GF-D8 (cell line): ENCODE measurements at places on chromosomes 7 and 10.

DNA sequence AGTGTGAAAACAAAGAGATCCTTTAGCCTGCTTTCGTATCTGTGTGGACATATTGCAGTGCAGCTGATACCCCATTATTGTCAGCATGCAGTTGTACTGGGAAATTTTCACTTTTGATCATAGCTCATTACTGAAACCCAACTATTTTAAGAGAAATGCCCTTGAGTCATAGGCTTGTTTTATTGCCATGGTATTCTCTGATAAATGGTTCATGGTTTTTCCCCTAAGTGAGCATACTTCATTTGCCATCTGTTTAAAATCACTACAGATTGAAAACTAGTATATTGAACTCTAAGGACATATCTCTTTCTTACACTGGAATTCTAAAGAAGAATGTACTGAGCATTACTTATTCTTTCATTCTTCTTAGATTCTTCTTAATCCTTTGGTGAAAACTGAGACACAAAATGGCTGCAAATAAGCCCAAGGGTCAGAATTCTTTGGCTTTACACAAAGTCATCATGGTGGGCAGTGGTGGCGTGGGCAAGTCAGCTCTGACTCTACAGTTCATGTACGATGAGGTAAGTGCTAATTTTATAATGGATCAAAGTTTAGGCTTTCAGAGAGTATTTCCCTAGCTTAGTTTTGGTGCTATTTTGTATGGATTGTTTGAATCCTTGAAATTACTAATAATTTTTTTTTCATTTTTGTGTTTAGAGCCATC, 63.0 kb downstream of the RALA start:
- no peak for DNase-seq

DNA sequence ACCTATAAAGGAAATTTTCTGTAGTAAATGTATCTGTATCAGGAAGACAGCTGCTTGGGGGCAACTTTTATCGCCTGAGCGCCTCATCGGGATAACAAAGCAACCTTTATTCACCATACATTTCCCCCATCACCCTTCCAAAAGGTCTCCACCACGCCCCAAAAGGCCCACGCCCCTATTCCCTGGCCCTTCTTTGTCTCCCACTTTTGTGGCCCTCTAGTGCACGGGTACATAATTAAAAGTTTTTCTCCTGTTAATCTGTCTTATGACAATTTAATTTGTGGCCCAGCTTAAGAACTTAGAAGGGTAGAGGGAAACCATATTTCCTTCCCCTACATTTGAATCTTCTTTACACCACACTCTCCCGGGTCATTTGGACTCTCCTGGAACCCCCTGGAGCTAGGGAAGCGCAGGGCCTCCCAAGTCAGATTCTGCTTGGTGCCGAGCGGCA, 625 bp downstream of the RP9 start:
- no peak for DNase-seq

DNA sequence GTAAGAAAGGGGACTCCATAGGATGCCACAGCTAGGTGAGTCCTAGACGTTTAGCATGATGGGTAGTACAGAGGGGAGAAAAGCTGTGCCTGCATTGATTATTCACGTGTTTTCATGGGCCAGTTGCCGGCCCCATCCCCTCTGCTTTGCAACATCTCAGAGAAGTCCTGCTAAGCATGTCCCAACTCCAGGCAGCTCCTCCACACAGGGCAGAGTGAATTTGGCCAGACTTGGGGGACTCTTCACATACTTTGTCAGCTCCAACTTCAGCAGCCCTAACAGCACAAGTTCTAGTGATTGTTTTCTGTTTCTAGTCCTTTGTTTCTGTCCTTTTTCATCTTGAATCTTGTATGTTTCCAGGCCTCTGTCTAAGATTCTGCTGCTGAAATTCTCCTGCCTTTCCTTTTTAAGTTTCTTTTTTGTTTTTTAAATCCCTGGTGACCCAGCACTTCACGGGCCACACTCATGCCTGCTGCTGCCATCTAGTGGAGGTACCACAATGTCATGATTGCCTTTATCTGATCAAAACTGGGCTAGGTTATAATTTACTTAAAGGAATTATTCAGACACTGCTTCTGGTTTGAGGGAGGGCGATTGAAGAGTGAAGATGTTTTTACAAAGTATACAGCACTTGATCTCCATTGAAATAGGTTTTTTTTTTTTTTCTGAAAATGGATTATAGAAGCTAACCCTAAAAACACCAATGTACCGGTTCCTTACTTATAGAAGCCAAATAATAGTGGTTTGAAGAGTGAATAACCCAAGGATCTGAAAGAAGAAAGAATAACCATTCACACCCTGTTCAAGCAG, 276.9 kb downstream of the CSTF2T start:
- no peak for DNase-seq

DNA sequence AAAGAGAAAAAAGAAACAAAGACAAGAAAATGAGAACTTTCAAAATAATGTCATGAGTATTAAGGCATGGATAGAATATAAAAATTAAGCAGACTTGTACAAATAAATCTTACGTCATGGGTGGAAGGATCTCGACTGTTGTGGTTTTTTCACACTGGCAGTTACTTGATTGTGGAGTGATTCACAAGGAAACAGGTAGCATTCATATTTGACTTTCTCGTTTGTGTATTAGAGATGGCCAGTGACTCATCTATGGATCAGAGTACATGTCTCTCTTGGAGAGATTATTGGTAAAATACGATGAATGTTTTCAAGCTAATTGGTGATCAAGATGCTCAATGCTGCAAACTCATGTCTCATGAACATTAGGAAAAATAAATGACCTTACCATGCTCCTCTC, 564.3 kb downstream of the GATA3 start:
- DNase-seq = no peak

DNA sequence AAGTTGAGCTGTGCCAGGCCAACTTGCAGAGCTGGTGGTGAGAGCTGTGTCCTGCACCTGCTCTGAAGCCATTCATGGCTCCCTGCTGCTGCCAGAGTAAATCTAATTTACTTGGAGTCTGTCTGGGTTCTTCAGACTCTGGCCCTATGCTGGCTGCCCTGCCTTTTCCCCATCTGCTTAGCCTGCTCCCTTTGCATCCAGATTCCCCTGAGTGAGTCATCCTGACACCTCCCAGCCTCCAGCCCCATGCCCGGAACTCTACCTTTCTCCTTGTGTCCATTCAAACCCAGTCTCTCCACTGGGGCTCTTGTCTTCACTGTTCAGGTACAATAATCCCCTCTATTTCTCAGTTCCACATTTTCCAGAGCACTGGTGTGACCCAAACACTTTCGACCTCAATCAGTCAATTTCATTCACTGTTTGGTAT, 434.4 kb upstream of the ZMIZ1 start:
- DNase-seq = no peak

DNA sequence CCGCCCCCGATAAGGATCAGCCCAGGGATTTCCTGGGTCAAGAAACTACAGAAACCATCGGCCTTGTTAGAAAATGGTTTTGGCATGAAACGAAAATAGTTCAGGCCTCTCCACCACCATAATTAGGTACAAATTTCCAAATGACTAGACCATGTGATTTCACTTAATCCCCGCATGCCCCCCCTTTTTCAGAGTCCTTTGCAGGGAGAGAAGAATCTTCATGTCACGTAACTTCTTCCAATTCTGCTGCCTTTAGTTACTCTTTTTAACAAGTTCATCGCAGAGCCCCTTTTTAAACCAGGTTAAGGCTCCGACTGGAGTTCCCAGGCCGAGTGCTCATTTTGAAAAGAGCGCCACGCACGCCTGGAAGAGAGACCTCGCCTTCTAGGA, 3.4 kb downstream of the PDGFA start:
- no peak for DNase-seq

GRCh38 chr7:134458341-134458805, 527 bp downstream of the AKR1B1 start:
- no peak for DNase-seq

DNA sequence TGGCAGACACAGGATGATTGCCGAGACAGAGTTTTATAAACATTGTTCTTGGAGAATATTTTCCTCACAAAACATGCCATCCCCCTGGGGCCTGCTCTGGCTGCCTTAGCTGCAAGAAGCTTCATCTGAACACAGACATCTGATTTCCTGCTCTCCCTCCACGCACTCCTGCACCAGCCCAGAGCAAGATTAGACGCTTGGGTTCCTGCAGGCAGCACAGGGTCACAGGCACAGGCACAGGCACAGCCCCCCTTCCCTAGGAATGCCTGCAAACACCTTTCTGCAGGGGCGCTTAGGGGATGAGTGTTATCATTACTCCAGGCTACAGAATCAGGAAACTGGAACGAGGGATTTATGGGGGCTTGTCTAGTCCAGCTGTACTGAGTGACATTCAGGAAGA, 450.3 kb downstream of the GRID1 start:
- no peak for DNase-seq

- DNase-seq = no peak
These were observed 102.5 kb upstream of the LRRTM3 start for GRCh38 chr10:66823301-66823700.
